Stimulated activated CD8-positive, alpha-beta memory T cell treated with anti-CD3 and anti-CD28 coated beads, Interleukin-4, amount 100 ng/mL, for 24 hours (primary cell): ENCODE measurements at places on chromosomes 3 and 15.

DNA sequence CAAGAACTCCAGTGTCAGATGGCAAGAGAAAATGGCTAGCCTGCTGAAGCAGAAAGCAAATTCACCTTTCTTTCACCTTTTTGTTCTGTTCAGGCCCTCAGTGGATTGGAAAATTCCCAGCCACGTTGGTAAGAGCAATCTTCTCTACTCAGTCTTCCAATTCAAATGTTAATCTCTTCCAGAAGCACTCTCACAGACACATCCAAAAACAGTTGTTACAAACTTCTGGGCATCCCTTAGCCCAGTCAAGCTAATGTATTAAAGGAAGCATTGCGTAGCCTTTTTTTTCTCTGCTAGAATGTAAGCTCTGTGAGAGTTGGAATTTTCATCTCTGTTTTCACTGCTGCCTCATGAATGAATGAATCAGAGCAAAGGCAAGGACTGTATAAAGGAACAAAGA lies 109.2 kb upstream of the ROBO2 start:
- DNase-seq: no peak

DNA sequence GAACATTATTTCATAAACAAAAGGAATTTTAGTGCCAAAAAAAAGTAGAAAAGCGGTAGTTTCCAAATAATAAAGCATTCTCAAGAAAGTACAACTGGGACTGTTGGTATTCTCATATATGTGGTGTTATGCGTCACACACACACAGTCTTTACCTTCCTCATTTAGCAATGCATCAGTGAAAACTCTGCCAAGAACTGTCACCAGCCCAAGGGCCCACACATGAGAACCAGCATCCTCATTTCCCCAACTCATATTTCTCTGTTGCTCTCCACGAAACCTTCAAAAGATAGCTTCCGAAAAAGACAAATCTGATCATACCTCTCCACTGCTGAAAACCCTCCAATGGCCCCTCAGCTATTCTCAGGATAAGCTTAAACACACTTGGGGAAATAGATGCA lies 150.7 kb downstream of the CADPS start:
- no peak for DNase-seq

GRCh38 chr3:72739531-72740466 lies 108.4 kb downstream of the SHQ1 start:
- no peak for DNase-seq

DNA sequence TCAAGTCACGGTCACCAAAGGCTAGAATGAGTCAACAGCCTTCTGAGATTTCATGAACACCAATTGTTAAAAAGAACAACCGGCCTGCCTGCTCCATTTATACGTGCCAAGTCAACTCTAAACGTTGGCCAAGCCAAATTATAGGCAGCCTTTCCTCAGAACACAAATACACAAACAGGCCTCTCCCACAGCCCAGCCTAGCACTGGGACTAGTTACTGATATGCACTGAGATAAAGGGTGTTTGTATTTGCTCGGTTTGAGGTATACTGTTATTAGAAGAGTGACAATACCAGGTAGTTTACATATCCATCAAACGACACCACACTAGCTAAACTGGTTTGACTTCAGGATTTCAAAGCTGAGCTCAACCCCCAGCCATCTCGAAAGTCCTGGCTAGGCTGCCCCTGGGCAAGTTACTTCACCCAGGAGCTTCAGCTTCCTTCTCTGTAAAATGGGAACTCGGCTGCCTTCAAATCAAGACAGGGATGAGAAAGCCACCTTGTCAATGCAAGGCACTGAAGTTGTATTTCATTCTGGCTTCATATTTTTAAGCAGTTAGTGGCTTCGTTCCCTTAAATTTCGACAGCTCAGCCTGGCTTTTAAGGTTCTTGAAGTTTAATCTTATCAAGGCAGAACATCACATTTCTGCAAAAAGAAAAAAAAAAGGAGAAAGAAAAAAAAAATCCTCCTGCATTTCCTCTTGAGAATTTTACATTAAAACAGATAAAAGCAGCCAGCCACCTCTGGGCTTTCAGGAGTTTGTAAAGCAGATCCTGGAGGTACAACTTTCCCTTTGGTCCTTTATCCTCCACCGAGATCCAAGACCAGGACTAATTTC lies 4.0 kb downstream of the TLE3 start:
- no peak for DNase-seq

DNA sequence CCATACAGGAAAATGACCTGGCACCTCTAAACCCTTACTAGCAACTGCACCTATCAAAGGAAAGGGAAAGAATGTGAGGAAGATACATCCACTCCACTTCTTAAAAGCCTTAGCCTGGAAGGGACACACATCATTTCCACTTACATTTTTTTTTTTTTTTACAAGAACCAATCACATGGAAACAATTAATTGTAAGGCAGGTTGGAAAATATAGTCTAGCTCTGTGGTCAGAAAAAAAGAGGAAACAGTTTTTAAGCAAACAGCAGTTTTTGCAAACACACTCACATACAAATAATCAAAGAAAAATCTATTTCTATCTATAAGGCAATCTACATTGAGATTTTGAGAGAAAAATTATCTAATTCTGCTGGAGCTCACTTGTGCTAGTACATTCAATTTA lies 98.9 kb upstream of the SPRED1 start:
- DNase-seq: no peak

DNA sequence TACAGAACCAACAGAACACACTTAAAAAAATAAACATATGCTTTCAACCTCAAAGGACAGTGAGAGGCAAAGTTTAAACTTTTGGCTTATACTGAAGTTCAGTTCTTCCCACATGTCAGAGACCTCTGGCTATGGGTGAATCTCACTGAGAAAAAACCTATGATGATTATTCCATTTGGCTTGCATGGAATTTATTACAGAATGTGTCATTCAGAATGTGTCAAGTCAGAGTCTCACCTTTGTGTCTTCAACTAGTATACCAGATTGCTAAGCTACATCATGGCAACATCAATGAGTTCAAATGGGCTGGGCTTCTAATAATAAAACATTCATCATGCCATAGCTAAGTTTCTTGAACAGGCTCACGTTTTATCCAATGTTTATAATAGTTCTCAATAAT lies 987.0 kb downstream of the NTRK3 start:
- no peak for DNase-seq

- no peak for DNase-seq
These were observed 469.3 kb upstream of the CFAP20DC start for GRCh38 chr3:59519094-59519493.

DNA sequence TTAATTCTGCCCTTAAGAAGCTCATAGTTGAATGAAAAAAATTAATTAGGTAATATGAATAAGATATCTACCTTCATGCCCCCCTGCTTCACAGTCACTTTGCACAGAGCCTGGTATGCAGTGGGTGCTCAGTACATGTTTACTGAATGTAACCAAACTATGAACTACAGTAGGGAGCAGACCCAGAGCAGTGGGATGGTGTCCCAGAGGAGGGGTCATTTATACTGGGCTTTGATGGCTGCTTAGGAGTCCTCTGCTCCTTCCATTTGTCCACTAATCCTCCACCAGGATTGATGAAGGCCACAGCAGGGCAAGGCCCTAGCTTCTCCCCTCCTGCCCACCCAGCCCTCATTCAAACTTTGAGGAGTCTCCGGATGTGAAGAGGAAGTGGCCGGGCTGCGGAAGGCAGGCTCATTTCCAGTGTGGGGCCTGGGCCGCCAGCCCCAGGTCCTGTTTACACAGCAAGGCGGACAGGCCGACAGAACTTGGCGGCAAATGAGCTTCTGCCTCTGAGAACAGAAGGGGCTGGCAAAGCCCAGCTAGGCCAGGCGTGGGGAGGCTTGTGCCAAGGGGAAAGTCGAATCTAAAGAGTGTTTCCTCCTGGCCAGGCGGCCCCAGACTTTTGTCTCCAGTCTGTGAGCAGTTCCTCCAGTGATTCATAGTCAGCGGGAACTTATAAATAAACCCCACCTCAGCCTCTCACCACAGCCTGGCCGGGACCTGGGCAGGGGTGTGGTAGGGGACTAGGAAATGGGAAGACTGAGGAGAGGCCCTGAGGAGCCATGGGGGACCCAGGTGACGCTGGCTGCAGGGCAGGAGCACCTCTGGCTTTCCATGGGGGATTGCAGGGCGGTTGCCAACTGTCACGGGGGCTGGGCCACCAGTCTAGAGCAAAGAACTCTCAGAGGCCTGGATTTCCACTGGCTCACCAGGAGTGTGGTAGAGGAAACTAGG lies 51.6 kb upstream of the LCTL start:
- no peak for DNase-seq

DNA sequence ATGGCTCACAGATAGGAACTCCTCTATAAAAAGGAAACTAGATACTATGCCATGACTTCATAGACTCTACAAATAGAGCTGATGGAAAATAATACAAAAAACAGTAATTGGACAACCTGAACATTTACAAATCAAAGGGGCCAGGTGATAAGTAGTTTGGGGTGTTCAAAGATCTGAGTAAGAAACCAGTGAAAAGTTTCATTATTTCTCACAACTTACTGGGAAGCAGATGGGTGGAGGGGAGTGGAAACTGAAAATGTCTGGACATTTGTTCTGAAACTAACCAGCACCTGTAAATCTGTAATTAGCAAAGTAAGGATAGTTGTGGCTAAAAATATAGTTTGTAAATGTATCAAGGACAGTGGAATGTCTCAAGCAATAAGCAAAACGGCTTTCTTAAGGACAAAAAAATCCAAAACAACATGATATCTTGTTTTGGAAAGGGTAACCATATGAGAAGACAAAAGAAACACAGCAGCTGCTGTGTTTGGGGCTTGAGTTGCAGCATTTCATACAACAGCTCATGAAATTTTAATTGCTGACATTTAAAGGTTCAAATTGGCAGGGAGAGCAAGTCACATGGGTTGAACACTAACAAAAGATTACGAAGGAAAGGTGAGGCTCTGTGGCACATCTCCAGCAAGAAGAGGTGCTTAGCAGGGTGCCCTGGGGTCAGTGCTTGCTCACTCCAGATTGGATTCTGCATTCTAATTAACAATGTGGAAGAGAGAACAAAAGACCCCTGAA lies 26.8 kb upstream of the THBS1 start:
- DNase-seq: no peak

- DNase-seq: no peak
These were observed 4.0 kb downstream of the LRRC15 start for GRCh38 chr3:194365526-194365925.

DNA sequence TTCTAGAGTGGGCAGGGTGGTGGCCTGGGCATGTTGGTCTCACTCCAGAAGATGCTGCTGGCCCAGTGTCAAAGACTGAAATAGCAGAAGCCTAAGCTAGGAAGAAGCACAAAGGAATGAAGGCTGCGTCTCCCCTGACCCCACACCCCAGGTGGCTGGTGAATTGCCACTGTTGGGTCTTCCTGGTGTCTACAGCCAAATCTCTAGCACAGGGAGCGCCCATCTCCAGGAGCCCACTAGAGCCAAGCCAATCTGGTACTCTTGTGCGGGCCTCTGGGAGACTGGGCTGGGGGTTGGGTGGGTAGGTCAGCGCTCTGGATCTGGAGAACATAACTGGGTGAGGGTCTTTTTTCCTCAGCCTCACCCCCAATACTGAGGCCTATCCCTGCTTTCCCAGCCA lies 894 bp downstream of the TUSC2 start:
- no peak for DNase-seq

- no peak for DNase-seq
These were observed 103.0 kb downstream of the SUCNR1 start for GRCh38 chr3:151976211-151977050.

DNA sequence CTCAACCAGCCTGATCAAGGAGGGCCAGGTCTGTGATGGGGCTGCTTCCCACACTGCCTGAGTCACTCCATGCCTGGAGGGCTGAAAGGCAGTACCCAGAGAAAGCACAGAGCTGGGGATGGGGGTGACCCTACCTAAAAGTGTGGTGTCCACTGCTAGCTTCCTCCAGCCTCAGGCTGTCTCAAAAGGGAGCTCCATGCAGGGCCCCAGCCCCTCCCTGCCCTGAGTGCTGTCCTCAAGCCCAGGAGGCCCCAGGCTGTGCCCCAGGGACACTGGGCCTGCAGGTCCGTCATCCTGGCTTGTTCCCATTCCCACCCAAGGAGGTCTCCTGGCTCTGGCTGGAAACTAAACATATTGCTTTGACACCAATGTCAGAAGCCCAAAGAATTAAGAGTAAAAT lies 56.8 kb downstream of the ZNF445 start:
- no peak for DNase-seq

DNA sequence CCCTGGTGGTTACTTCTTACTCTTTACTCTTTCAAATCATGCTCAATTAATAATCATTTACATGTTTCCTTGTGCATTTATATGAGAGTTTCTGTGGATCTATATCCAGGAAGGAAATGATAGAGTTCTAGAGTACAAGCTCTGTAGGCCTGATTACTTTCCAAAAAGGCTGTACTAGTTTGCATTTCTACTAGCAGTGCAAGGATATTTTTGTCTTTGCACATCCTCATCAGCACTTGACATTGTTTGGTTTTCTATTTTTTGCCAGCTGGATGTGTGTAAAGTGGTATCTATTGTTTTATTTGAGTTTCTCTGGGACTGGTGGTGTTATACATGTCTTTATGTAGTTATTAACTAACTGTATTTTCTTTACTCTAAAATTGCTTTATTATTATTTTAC lies 19.6 kb upstream of the SLC7A14 start:
- no peak for DNase-seq

DNA sequence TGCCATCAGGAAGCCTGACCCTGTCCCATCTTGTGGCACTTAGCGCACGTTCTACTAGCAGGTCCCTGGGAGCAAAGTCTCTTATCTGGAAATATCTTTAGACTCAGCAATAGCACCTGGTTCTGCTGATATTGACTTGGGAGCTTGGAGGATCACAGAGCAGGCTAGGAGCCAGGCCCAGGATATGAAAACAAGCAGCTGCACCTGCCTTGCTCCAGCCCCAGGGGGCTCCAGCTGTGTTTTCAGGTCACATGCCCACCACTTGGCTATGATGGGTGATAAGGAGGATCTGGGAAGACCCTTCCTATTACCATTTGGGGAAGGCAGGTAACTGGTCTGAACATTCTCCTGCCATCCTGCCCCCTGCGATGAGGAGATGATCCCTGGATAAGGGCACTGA lies 87.8 kb downstream of the C3orf70 start:
- DNase-seq: no peak

DNA sequence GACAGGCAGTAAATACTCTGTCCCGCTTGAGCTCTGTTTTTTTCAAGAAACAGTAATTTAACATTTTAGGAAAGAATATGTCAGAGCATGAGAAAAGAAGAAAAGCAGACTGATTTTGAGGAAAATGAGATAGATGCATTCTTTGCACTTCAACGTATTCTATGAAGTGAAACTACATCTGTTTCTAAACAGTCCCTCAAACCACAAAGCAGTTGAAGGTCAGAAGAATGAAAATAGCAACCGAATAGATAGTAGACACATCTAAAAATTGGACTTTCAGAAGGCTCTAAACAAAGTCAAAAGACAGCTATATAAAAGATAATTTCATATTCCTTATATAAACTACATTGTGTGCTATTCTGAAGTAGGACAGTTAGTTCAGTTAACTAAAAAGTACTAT lies 172.6 kb upstream of the LRRC3B start:
- no peak for DNase-seq
